CD4-positive, alpha-beta T cell treated with Interleukin-15 for 4 hours (primary cell): ENCODE measurements at places on chromosomes 3 and 15.

DNA sequence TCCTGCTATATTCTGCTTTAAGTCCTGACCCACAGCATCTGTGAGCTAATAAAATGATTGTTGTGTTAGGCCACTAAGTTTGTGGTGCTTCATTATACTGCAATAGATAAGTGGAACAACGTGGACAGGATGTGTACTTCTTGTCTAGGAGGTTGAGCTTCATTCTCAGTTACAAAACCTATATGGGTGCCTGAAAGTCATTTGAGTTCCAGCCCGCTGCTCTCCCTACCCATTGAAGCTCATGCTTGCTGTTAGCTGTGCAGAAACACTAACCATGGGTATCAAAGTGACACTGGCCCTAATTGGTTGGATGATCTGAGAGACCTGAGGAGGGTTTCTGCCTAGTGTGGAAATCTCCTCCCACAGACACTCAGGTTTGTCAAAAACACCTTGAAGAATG, 357.2 kb downstream of the PDCD6IP start:
- DNase-seq, result no peak

DNA sequence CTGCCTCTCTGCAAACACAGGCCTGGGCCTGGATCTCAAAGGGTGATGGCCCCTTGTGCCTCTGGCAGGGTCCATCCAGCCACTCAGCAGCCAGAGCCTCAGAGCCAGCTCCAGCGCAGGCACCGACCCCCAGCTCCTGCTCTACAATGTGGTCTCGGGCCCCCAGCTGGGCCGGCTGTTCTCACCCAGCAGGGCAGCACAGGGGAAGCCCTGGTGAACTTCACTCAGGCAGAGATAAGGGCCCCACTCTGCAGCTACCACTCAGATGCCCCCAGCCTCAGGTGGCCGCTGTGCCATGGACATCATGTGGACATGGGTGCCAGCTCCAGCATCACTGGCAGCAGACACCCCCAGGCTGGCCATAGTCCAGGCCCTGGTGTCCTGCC, 173.1 kb downstream of the TBC1D2B start:
- no peak for DNase-seq

DNA sequence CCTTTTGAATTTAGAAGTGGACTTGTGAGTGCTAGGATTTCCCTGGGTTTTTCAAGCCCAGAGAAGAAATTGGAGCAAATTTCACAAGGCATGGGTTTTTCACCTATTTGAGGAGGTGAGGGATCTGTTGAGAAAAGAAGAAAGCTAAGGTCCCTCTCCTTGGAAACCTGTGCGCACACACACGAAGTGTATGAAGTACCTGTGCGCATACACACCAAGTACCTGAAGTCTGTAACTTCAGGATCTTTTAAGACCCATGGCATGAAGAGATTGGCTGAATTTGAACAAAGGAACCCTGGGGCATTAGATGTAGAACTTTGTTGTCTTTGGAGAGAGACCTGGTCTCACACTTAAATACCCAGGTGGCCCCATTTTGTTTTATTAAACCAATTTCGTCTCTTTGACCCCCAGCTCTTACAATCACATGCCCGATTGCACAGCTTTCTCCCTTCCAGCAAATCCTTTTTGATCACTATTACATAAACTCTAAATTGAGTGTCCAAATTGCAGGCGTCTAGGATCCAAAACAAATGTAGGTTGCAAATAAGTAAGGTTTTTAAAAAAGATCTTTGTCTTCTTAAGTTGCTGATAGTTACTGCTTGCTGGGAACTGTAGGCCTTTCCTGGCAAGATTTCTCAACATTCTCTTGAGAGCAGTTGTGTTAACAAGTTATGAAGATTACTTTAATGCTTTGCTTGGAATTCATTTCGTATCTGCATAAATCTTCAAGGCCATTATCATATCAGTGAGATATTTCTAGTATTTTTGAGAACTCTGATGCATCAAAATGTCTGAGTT, 64.3 kb downstream of the CMTM8 start:
- no peak for DNase-seq

- no peak for DNase-seq
Observed at GRCh38 chr15:29682361-29682760, 139.9 kb downstream of the TJP1 start.

- no peak for DNase-seq
Observed at GRCh38 chr15:59278120-59278519, 71.5 kb downstream of the LDHAL6B start.

- no peak for DNase-seq
Observed at GRCh38 chr3:45199837-45200648, 26.0 kb downstream of the TMEM158 start.

DNA sequence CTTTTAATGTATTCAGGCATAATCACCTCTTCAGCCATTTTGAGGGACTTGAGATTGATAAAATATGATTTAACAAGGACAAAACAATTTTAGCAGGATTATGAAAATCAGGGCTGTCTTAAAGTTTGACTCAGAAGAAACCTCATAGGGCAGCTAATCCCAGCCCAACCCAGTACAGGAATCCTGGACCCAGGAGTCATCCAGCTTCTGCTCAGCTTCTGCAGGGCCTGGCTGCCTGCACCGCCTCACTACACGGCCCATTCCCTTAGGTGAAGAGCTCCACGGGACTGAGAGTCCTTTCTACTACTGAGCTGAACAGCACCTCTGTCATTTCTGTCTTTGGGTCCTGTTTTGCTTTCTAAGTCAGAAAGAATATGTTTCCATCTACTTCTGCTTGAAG, 37.5 kb downstream of the ARHGAP31 start:
- no peak for DNase-seq

DNA sequence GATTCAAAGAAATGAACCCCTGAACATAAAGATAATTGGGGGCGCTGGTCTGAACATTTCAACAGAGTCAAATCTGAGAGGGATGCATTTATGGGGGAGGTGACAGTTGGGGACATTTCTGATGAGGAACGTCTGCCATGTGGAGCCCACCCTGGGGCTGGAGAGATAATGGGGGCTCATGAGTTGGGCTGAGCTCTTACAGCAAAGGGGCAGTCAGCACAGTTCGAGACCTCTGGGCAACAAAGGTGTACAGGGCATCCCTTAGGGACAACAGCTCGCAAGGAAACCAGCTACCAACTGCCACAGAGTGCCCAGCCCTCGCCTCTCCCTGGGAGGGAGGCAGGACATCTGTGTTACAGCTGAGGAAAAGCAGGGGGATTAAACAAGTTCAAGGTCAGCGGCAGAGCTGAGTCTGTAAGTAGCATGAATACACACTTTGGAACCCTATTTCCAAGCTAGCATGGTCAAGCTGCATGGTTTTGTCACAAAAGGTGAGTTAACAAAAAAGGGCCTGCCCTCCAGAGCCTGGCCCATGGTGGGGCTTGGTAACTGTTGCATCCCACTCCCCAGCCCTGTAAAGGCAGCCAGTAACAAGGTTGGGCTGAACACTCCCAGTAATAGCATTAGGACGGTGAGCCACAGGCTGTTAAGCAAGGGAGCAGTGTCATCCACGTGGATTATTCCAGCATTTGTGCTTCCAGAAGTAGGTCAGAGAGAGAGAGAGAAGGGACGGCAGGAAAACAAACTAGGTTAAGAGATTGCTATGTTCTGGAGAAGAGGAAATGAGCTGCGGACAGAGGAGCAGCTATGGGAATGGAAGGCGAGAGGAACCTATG, 4.3 kb downstream of the GNB5 start:
- no peak for DNase-seq

DNA sequence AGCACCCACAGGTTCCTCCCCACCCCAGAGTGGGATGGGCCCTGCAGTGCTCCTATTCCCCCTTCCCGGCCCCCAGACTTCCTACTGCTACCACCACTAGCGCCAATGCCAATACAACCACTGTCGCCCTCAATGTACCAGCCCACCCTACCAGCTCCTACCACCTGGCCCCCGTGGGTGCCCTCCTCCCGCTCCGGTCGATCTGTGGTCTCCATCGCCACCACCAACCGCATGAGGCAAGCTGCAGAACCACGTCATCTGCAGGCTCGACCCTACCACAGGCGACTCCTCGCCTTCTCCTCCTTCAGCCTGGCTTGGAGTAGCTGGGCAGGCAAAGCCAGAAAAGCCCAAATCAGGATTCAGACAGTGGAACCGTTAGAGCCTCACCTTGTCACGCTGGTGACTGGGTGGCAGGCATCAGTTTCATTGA, 179.3 kb downstream of the POTEB3 start:
- no peak for DNase-seq

DNA sequence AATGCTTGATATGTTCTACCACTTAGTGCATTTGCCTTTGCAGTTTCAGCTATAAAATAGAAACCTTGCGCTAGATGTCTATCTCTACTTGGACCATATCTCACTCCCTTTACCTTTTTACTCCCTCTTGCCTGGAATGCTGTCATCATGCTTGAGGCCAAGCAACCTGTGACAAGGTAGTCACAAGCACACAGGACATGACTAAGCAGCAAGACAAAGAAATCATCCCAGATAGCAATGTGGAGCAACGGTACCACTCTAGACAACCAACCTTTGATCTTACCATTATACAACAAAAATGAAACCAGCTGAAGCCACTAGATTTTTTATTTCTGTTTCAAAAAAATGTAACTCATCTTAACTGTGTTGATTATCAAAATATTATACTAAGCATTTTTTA, 50.5 kb upstream of the SPSB4 start:
- DNase-seq, result no peak

DNA sequence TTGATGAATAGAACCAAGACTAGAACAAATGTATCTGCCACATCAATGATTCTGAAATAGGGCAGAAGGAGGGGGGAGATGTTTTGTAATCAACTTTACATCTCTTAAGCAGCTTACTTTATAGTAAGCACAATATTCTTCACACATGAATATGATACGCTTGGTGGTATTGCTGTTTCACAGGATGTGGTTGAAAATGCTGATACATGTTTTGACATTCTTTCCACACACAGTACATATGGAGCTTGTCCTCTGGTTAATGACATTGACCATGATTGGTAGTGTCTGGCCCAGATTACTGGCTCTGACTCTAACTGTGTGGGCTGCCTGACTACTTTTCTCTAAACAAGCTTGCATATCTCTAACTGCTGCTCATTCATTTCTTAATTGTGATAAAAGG, 168.9 kb downstream of the KLHL25 start:
- DNase-seq, result peak; percentile 72

- no peak for DNase-seq
Observed at GRCh38 chr15:81966631-81967030, 79.2 kb downstream of the MEX3B start.

- no peak for DNase-seq
Observed at GRCh38 chr15:32981536-32981935, 213.0 kb downstream of the FMN1 start.

GRCh38 chr3:56688191-56688590, 5.1 kb upstream of the TASOR start:
- no peak for DNase-seq

- no peak for DNase-seq
Observed at GRCh38 chr3:103127098-103127630, 692.3 kb downstream of the ZPLD1 start.

GRCh38 chr15:71187078-71187477, 71.8 kb downstream of the THSD4 start:
- DNase-seq, result no peak

DNA sequence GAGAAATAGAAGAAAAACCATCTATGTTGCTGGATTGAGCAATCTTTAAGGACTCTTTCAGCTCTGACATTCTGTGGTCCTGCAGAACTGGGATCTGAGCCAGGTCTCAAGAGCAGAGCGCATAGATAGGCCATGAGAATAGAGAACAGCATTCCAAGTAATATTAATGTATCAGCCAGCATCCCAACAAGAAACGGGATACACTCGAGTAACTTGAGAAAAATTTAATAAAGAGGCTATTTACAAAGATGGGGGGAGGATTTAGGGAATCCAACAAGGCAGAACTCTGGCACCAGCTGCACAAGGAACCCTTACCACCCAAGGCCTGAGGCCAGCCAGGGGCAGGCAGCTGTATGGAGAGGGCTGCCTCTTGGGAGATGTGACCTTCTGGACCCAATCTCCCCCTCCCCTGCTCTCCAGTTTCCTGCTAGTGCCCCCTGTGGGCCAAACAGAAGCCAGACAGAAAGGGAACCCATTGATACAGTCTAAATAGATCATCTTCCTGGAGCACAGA, 8.2 kb downstream of the TMOD2 start:
- no peak for DNase-seq

- DNase-seq, result peak; percentile 25
Observed at GRCh38 chr15:101121511-101122090, 130.2 kb downstream of the CHSY1 start.

GRCh38 chr3:57803647-57804081, 47.6 kb downstream of the SLMAP start:
- peak; percentile 44 for DNase-seq

DNA sequence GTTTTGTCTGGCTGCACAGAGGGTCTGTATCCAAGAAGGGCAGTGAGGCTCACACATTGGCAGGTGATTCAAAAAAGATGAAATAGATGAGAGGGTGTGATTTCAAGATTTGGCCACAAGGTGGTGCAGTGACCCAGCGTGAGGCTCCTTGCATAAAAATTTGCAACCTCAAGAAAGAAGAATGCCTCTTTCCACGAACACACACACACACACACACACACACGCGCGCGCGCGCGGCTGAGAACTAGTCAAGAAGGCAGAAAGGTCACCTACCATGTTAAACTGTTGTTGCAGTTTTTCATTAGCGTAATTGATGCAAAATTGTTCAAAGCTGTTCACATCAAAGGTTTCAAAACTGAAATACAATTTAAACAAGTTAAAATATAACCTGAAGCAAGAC, 39.2 kb downstream of the MYO5C start:
- peak; percentile 83 for DNase-seq

GRCh38 chr3:43477600-43477999, 144.2 kb downstream of the ANO10 start:
- DNase-seq, result peak; percentile 85

- no peak for DNase-seq
Observed at GRCh38 chr15:83746231-83746630, 92.3 kb downstream of the ADAMTSL3 start.

DNA sequence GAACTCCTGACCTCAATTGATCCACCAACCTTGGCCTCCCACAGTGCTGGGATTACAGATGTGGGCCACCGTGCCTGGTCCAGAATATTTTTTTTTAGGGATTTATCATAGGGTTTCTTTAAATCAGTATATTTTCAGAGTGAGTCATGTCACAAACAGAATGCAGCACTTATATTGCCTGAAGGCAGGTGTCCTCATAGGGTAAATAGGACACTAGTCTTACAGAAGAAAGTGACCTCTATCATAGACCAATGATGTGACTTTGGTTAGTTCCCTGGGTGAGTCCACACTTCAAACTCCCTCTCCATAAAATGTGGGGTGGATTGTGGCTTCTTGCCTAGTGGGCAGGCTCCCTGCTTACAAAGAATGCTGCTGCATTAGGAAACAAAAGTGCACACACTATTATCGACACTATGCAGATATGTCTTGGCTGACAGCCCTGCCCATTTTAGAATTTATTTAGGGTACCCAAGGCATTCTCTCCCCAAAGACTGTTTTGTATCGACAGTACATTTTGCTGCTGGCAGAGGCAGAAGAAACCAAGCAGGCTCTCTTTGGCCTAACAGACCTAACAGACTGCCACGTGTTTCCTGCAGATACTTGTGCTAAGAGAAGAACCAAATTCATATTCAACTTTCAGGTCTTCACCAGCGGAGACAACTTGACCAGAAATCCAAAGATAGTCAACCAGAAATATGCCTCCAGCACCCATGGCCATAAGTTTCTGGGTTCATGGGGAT, 125.0 kb downstream of the MOBP start:
- DNase-seq, result no peak

GRCh38 chr3:126130081-126130855, 46.3 kb upstream of the SLC41A3 start:
- no peak for DNase-seq

GRCh38 chr3:90180096-90180495, 1072.7 kb downstream of the EPHA3 start:
- DNase-seq, result no peak

GRCh38 chr3:141231952-141232823, 563 bp downstream of the PXYLP1 start:
- peak; percentile 9 for DNase-seq
